ENCODE measurements at places on chromosomes 3 and 15. TPM values are rescaled to one million over a fixed set of nuclear protein-coding genes. Genes with fewer than 3 reads are reported as not detected.

GRCh38 chr3:181486141-181486885 is 225.4 kb upstream of the SOX2 start:
- no peak overlapping the region for H3K4me3 ChIP-seq
- no peak overlapping the region for H3K27ac ChIP-seq
- H3K4me1 ChIP-seq: no peaks in the 10 kb centered on the region
- DNase-seq: no peak
- H3K36me3 ChIP-seq: no peaks in the 10 kb centered on the region
- no peaks in the 10 kb centered on the region for H3K27me3 ChIP-seq

DNA sequence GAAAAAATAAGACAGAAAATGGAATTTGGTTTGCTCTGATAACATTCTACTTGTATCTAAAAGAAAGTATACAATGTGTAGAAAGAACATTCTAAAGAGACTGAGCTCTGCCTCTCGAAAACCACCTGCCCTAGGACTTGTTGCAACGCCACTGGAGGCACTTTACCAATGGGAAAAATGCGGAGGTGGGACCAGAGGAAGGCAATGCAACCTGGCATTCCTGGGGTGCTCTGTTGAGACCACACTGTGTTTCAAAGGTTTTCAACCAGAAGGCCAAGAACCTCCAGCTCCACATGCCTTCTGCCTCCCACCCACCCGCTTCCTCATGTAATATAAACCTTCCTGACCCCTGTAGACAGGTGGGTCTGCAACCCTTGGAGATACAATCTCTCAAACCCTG is 4.5 kb downstream of the PROK2 start:
- peaks cover 35% of the 10 kb centered on the region for H3K27me3 ChIP-seq
- no peak for DNase-seq

GRCh38 chr3:13262493-13263211 is 157.5 kb downstream of the NUP210 start:
- no peaks in the 10 kb centered on the region for H3K27me3 ChIP-seq
- H3K36me3 ChIP-seq: no peaks in the 10 kb centered on the region
- H3K4me1 ChIP-seq: peaks cover 10% of the 10 kb centered on the region
- H3K27ac ChIP-seq: no peak overlapping the region

DNA sequence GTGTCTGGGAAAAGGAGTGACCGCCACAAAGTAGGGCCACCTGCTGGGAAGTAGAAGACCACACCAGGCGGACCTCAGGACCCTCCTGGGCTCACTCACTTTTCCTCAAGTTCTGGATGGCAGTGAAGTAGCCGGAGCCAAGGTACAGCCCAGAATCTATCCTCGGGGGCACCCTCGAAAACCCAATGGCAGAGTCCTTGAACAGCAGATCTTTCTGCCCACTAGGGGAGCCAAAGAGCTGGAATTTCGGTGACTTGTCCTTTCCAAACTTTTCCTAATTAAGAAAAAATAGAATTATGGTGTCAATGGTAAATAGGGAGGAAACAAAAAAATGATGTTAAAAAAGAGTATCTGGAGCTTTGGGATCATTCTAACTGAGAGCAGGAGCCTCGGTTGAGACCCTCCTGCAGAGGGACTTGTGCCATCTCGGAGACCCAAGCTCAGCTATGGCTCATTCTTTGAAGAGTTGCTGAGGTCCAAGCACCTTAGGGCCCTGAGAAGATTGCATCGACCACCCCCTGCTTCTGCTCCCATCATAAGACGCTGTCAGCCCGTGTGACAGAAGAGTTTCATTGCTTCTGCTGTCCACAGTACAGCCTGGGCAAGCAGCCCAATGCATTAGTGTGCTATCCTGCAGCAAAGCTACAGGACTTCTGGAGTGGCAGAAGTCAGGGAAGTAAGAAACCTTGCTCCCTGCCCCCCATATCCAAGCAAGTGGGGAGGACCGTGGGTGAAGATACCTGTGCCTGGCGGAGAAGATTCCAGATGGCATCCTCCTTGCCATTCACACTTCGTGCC is 14.8 kb downstream of the LTF start:
- H3K4me1 ChIP-seq: no peaks in the 10 kb centered on the region
- H3K27me3 ChIP-seq: no peaks in the 10 kb centered on the region
- H3K4me3 ChIP-seq: no peak overlapping the region
- H3K36me3 ChIP-seq: no peaks in the 10 kb centered on the region

DNA sequence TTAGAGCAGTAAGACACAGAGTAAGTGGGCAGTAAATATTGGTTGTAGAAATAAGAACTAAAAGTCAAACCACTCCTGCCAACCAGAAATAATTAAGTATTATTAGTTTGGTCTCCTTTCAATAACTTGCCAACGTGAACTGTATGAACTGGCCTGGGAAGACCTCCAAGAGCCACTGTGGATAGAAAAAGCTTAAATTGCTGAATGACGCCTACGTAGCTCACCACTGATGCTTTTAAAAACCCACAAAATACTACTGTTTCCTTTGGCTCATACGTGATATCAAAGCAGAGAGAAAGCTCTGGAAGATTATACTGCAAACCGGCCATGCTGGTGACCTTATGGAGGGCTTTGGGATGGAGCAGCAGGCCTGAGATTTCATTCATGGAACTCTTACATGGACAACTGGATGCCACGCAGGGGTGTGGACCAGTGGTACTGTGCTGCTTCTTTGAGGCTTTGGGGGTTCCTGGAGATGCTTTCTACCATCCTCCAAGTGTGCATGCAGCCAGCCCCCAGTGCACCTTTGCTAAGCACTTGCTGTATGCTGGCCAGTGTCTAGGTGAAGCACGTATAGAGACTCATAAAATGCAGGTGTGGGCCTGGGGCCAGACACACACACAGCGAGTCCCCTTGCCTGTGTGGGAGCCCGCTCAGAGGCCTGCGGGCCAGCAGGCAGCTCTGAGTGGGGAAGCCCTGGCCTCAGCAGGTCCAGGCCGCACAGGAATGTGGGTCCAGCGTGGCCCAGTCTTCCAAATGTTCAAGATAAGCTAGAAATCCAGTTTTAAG is 66.8 kb downstream of the ABTB1 start:
- no peak for DNase-seq
- H3K36me3 ChIP-seq: no peaks in the 10 kb centered on the region
- H3K27ac ChIP-seq: no peak overlapping the region
- no peaks in the 10 kb centered on the region for H3K27me3 ChIP-seq
- peaks cover 18% of the 10 kb centered on the region for H3K4me1 ChIP-seq
- H3K4me3 ChIP-seq: no peak overlapping the region

DNA sequence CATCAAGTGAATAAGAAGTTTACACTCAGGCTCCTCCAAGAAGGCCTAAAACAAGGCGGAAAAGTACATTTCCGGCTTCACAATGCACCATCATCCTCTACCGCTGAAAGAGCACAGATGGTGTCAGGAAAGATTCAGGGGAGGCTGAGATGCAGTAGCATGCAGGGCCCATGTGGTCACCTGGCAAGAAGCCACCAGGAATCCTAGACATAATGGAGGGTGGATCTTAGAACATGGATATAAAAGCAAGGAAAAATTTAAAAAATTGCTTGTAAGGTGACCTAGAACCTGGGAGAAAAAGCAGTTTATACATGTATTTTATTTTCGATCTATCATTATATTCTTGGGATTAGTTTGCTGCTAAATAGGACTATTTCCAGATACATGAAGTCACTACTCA is 21.9 kb upstream of the OTOL1 start:
- no peak overlapping the region for H3K4me3 ChIP-seq
- H3K4me1 ChIP-seq: no peaks in the 10 kb centered on the region
- H3K27ac ChIP-seq: no peak overlapping the region
- no peaks in the 10 kb centered on the region for H3K36me3 ChIP-seq
- no peak for DNase-seq
- H3K27me3 ChIP-seq: peaks cover 4% of the 10 kb centered on the region

DNA sequence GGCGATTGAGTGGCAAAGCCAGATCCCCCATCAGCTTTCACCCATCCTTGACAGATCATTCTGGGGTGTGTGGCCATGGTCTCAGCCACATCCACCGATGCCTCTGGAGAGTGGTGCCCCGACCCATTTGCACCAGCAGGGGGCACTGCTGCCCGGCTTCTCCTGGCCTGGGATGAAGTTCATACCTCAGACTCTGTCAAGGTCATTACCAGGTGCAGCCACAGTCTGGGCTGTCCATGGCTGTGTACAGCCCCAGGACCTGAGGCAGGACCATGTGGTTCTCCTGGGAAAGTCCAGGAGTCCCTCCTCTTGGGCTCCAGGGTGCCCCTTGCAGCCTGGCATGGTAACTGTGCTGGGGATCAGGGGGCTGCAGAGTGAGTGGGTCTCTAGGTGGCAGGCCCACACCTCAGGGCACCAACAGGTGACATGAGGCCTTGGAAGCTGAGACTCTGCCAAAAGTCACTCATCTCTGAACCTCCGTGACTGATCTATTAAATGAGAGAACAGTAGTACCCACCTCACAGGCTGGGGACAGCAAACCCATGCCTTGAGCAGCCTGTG is 67.2 kb downstream of the CACNA2D2 start:
- DNase-seq: peak; percentile 86
- no peaks in the 10 kb centered on the region for H3K27me3 ChIP-seq
- H3K36me3 ChIP-seq: no peaks in the 10 kb centered on the region
- no peak overlapping the region for H3K27ac ChIP-seq
- H3K4me3 ChIP-seq: no peak overlapping the region

GRCh38 chr15:50164458-50164857 is 17.5 kb upstream of the SLC27A2 start:
- no peaks in the 10 kb centered on the region for H3K27me3 ChIP-seq
- no peak for DNase-seq
- H3K27ac ChIP-seq: no peak overlapping the region
- no peaks in the 10 kb centered on the region for H3K4me1 ChIP-seq
- H3K36me3 ChIP-seq: no peaks in the 10 kb centered on the region
- no peak overlapping the region for H3K4me3 ChIP-seq

GRCh38 chr3:188700918-188701317 is 470.9 kb upstream of the TPRG1 start:
- no peaks in the 10 kb centered on the region for H3K36me3 ChIP-seq
- H3K4me3 ChIP-seq: no peak overlapping the region
- H3K4me1 ChIP-seq: peaks cover 3% of the 10 kb centered on the region

GRCh38 chr15:79373728-79374127 is 58.4 kb upstream of the MINAR1 start:
- H3K4me1 ChIP-seq: no peaks in the 10 kb centered on the region
- no peak for DNase-seq
- H3K27ac ChIP-seq: no peak overlapping the region
- no peaks in the 10 kb centered on the region for H3K36me3 ChIP-seq

DNA sequence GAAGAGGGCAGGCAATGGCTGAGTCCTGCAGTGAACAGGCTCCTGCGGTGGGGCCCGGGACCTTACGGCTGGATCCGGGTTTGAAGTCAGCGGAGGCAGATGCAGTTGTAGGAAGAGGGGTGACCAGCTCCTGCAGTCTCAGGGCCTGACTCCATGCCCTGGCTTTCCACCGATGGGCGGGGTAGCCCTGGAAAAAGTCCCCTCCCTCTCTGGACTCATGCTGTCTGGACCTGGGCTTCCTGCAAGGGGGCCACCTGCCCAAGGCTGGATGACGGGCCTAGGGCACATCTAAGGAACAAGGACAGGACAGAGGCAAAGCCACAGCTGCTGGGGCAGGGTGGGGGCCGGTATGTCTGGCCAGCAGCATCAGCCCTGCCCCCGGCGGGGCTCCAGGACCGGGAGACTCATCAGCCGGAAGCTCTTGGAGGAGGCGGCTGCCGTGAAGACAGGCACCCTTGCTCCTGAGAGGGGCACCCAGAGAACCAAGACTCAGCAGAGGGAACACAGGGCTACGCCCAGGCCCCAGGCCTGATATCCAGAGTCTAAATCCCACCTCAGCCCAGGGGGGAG is 12.8 kb downstream of the IQSEC1 start:
- no peaks in the 10 kb centered on the region for H3K4me1 ChIP-seq
- peaks cover 4% of the 10 kb centered on the region for H3K36me3 ChIP-seq
- no peak for DNase-seq
- H3K4me3 ChIP-seq: no peak overlapping the region
- no peaks in the 10 kb centered on the region for H3K27me3 ChIP-seq

DNA sequence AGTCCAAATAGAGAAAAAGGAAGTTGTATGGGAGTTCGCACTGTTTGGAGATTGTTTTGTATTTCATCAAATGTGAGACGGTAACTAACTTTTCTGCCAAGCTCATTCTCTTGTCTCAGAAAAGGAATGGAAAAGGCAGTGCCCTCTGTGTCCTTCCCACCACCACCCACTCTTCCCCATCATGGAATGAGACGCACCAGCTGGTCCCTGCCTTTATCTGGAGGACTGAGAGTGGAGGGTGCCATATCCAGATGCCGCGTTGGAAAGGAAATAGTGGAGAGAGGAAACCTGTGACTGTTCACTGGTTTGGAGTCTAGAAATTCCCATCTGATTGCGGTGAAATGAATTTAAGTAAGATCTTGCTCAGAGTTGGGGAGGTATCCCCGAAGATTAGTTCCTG is 3.7 kb upstream of the CCK start:
- no peak for DNase-seq
- no peaks in the 10 kb centered on the region for H3K4me1 ChIP-seq
- H3K27me3 ChIP-seq: peaks cover 13% of the 10 kb centered on the region
- H3K36me3 ChIP-seq: no peaks in the 10 kb centered on the region
- no peak overlapping the region for H3K4me3 ChIP-seq

- DNase-seq: no peak
- H3K4me1 ChIP-seq: no peaks in the 10 kb centered on the region
- H3K27me3 ChIP-seq: no peaks in the 10 kb centered on the region
- H3K4me3 ChIP-seq: no peak overlapping the region
- H3K27ac ChIP-seq: no peak overlapping the region
- H3K36me3 ChIP-seq: no peaks in the 10 kb centered on the region
Observed at GRCh38 chr3:112046599-112046998, 12.1 kb downstream of the TMPRSS7 start.

DNA sequence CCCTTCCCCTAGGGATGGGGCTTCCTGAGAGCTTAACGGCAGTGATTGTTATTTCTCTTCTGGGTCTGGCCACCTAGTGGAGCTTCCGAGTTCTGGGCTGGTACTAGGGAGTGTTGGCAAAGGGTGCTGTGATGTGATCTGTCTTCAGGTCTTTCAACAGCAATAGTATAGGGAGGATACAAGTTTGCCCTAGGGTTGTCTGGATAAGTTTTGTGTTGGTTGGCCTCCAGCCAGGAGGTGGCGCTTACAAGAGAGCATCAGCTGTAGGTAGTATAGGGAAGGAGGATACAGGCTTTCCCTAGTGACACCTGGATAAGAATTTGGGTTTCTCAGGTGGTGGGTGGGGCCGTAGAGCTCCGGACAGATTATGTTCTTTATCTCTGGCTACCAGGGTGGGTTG is 19.2 kb upstream of the CPOX start:
- DNase-seq: no peak
- H3K36me3 ChIP-seq: no peaks in the 10 kb centered on the region
- no peak overlapping the region for H3K27ac ChIP-seq
- no peak overlapping the region for H3K4me3 ChIP-seq
- H3K27me3 ChIP-seq: no peaks in the 10 kb centered on the region
- no peaks in the 10 kb centered on the region for H3K4me1 ChIP-seq

The SLC6A1 gene
- total RNA-seq: not detected

The DRD3 gene
- not detected for total RNA-seq

The SAMMSON gene
- not detected for total RNA-seq

The KBTBD8 gene
- total RNA-seq: 8.6 TPM

The CCR4 gene
- total RNA-seq: 2.5 TPM
